ENCODE measurements at places on chromosomes 7 and 10. TPM values are rescaled to one million over a fixed set of nuclear protein-coding genes. Genes with fewer than 3 reads are reported as not detected.

Gene MUC12
- not detected for total RNA-seq

DNA sequence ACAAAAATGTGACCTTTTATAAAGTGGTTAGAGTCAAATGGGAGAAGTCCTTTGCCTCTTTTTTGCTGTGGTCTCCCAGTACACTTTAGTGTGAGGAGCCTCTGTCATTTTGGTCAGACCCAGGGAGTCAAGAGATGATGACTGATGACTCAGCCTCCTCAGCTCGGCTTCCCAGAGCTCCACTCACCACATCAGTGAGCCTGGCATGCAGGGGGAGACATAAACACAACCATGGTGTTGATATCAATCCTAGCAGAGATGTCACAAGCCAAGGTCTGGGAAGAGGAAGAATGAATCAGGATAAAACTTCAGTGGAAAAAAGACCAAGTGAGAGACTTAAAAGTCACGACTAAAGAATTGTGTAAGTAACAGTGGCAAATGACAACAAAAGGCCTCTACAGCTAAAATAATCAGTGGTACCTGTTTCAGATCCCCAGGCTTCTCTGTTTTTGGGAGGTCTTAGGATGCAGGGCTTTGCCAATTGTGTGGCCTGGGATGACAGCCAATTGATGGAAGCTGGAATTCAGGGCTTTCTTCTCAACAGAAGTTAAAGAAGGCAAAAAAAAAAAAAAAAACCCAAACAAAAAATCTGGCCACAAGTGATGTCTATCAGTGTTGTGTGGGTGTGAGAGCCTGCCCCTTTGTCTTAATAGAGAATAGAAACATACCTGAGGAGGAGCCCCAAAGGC lies 50.2 kb downstream of the TFAM start:
- no peak for DNase-seq

DNA sequence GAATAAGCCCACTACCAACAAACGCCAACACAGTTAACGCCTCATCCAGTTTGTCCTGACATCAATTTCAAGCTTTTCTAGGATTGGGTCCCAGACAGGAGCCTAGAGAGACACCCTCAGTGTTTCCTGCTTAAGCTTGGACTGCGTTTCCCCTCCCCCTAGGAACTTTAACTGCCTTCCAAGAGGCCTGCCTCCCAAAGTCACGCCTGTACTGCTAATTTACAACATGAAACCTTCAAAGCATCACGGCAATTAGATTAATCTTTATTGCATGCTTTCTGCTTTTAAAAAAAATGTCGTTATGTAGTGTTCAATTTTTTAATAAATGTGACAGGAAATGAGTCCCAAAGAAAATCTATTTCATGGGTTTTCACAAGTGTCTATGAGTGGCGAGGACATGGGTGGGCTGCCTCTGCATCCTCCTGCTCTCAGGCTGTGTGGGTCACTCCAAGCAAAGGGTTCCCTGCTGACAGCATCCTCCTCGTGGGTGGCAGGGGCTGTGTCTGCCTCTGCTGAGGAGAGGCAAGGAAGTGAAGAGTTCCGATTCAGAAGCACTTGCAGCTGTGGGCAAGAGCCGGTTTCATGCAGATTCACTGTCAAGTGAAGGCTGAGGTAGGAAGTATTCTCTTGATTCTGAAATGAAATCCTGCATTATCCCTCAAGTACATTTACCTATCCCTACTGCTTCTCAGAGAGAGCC lies 193.0 kb upstream of the KMT2E start:
- DNase-seq = no peak

DNA sequence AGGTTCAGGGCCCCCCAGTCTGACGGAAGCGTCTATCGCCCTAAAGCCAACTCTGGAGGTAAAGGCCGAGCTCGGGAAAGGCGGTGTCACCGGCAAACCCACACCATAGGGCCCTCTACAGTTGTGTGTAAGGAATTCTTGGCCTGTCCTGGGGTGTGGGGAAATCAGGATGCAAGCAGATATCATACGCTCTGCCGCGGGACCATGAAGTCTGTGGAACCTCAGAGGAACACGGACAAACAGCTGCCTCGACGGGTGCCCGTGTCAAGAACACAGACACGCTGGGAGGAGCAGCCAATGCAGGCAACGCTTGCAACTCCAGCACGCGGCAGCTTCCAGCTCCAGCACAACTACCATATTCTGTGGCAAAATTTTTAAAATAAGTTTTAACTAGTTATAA lies 157.9 kb downstream of the DIP2C start:
- DNase-seq = no peak
